ENCODE measurements at places on chromosomes 2 and 18. TPM values are rescaled to one million over a fixed set of nuclear protein-coding genes. Genes with fewer than 3 reads are reported as not detected.

- peak overlapping the region; percentile 74 for H3K27ac ChIP-seq
- no peaks in the 10 kb centered on the region for H3K27me3 ChIP-seq
- no peak overlapping the region for H3K4me3 ChIP-seq
- no peak for DNase-seq
These were observed 167.4 kb downstream of the SPAG16 start for GRCh38 chr2:213451542-213452239.

GRCh38 chr18:63905361-63905760, 2.4 kb upstream of the SERPINB10 start:
- no peaks in the 10 kb centered on the region for H3K4me1 ChIP-seq
- H3K36me3 ChIP-seq = no peaks in the 10 kb centered on the region
- no peak overlapping the region for H3K4me3 ChIP-seq
- DNase-seq = no peak
- no peaks in the 10 kb centered on the region for H3K27me3 ChIP-seq

- H3K36me3 ChIP-seq = no peaks in the 10 kb centered on the region
- DNase-seq = peak; percentile 36
- peak overlapping the region; percentile 71 for H3K4me3 ChIP-seq
- no peak overlapping the region for H3K27ac ChIP-seq
These were observed 1.1 kb upstream of the SATB2 start for GRCh38 chr2:199458806-199459285.

DNA sequence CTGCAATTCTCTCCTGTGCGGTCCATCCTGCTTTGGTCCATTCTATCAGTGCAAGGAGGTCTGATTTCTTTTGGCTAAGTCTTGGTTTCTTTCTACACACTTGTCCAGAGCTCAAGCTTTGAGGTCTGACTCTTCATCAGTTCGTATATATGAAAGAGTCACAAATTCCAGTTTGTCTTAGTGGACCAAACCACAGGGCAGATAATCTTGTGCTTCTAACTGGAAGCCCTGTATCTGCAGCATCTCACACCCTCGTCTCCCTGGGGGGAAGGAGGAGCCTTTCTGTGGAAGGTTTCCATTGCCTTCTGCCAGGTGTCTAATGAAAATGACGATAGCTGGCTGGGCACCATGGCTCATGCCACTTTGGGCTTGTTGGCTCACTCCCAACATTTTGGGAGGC, 148.5 kb downstream of the SPP2 start:
- DNase-seq = peak; percentile 12
- no peaks in the 10 kb centered on the region for H3K36me3 ChIP-seq
- no peaks in the 10 kb centered on the region for H3K4me1 ChIP-seq
- no peak overlapping the region for H3K4me3 ChIP-seq
- H3K27ac ChIP-seq = no peak overlapping the region

- DNase-seq = no peak
- H3K4me3 ChIP-seq = no peak overlapping the region
- H3K27me3 ChIP-seq = no peaks in the 10 kb centered on the region
- H3K36me3 ChIP-seq = no peaks in the 10 kb centered on the region
- no peak overlapping the region for H3K27ac ChIP-seq
These were observed 345.7 kb downstream of the DYSF start for GRCh38 chr2:71799013-71799575.

DNA sequence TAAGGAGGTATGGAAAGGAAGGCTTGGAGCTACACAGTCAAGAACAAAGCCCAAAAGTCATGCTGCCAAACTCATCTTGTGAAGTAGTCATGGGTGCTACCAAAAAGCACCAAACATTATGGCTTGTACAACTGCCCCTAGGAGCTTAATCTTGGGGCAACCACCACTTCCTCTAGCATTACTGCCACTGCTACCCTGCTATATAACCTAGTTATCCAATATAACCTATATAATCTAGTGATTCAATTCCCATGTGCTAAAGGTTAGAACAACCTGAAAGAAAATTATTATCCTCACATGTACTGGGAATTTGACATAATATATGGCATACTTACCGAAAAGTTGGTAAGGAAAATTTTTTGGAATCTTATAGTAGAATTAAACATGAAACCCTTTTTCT, 102.6 kb upstream of the RBBP8 start:
- H3K36me3 ChIP-seq = no peaks in the 10 kb centered on the region
- no peak overlapping the region for H3K4me3 ChIP-seq
- H3K4me1 ChIP-seq = no peaks in the 10 kb centered on the region
- no peak for DNase-seq
- H3K27me3 ChIP-seq = no peaks in the 10 kb centered on the region

DNA sequence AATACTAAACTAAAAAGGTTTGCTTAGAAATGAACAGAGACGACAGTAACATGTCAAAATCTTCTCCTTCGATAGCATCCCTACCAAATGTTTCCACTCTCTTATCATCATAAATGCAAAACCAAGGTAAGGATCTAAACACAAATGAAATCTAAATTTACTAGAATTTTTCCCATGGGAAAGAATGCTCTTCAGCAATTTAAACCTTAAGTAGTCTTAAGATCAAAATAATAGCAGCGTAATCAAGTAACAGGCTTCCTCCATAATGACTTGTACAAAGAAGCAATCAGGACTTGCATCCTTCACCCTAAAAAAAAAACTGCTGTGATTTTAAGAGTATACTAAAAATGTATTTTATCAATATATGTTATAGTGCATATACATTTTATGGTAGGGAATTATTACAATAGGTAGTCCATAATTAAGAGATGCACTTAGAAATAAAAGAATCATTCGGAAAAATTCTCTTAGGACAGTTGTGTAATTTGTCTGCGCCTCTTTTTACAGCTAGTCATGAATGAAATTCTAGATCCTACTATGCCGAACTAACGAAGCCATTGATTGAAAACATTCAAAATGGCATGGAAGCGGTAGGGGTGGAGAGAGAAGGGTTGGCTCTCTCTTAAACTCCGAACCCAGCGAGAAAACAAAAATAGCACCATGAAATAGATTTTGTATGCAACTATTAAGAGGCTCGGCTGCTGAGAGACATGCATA, 1.3 kb downstream of the PGAP1 start:
- peak; percentile 15 for DNase-seq
- H3K4me3 ChIP-seq = peak overlapping the region; percentile 93
- H3K27ac ChIP-seq = peak overlapping the region; percentile 85
- peaks cover 17% of the 10 kb centered on the region for H3K4me1 ChIP-seq
- no peaks in the 10 kb centered on the region for H3K36me3 ChIP-seq

DNA sequence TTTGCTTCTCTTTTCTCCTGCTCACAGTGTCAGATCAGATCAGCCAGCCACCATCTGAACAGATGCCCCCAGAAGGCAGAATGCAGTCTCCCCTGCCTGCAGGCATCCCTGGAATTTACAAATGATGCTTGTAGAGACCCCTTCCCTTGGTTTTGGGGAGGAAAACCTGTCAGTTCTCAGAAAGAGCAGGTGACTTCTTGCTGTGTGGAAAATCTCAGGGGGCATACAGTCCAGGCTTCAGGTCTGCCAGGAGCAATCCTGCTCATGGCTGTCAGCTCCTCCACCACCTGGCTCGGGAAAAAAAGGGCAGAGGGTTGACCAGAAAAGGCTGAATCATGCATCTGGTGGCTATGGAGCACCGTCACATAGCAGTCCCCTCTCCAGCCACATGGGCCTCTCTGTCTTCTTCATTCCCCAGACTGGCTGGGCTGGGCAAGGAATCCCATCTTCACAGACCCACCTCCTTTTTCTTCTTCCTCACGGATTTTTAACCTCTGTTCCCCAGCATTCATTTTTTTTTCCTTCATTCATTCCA, 107.0 kb downstream of the KCNF1 start:
- DNase-seq = no peak
- H3K36me3 ChIP-seq = no peaks in the 10 kb centered on the region
- no peak overlapping the region for H3K27ac ChIP-seq
- H3K4me3 ChIP-seq = no peak overlapping the region
- peaks cover 3% of the 10 kb centered on the region for H3K4me1 ChIP-seq

GRCh38 chr18:63054901-63055584, 264.5 kb downstream of the BCL2 start:
- H3K27ac ChIP-seq = no peak overlapping the region
- no peaks in the 10 kb centered on the region for H3K36me3 ChIP-seq
- no peak overlapping the region for H3K4me3 ChIP-seq
- H3K27me3 ChIP-seq = no peaks in the 10 kb centered on the region
- peaks cover 7% of the 10 kb centered on the region for H3K4me1 ChIP-seq
- DNase-seq = no peak

GRCh38 chr2:128276878-128277675, 41.6 kb downstream of the HS6ST1 start:
- no peaks in the 10 kb centered on the region for H3K4me1 ChIP-seq
- DNase-seq = no peak
- no peak overlapping the region for H3K4me3 ChIP-seq
- no peaks in the 10 kb centered on the region for H3K27me3 ChIP-seq

DNA sequence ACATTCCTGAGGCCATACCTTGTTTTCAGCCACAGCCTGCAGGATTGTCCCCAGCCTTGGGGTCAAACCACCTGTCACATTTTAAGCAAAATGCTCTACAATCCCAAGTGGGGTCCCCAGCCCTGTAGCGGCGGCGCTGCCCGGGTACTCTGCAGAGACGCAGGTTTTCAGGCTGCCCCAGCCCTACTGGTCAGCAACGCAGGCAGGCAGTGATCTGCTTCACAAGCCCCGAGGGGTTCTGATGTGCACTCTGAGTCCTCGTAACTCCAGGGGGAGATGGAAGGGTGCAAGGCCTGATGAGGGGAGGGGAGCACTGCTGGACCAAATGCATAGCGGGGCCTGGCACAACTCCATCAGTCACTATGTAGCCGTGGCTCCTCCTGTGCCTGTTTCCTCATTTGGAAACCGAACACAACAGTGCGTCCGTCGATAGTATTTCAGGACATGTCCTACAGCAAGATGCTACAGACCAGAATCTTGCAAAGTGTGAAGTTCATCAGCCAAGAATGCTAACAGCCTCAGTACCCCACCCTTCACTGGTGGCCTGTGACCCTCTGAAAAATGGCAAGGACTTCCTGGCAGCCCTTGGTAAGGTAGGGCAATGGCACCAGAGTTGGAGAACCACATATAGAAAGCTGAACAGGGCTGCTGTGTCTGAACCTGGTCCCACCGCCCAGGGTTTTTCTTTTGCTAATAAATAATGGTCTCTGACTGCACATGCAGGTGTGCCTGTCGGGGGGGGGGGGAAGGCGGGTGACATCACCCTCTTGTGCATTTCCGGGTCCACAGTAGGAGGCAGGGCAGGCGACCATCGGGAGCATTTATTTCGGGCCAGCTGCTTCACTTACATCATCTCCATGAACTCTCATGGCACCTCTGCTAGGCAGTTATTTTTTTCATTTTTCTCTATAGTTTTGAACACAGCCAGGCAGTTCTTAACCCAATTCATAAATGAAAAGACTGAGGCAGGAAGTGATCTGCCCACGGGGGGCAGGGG, 50.6 kb upstream of the TFCP2L1 start:
- no peaks in the 10 kb centered on the region for H3K27me3 ChIP-seq
- no peak overlapping the region for H3K4me3 ChIP-seq
- H3K27ac ChIP-seq = no peak overlapping the region

- no peak overlapping the region for H3K27ac ChIP-seq
- no peak overlapping the region for H3K4me3 ChIP-seq
- H3K36me3 ChIP-seq = no peaks in the 10 kb centered on the region
- no peaks in the 10 kb centered on the region for H3K27me3 ChIP-seq
- H3K4me1 ChIP-seq = no peaks in the 10 kb centered on the region
These were observed 13.0 kb downstream of the XDH start for GRCh38 chr2:31401580-31401979.

DNA sequence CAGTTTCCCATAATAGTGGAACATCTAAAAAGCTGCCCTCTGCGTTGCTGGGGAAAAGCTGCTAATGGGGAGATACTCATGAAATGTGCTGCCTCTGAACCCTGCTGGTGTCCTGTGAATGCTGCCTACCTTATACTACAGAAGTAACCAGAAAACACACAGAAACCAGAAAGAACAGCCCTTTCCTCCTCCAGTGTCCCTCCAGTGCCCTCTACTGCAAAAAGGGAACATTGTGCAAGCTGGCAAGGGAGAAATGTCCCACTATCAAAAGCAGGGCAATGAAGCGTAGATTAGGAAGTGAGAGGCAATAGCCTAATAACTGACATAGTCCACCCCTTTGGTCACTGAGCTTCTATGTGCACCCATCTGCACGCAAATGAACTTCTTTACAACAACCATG, 162.7 kb upstream of the ETAA1 start:
- no peak overlapping the region for H3K27ac ChIP-seq
- no peaks in the 10 kb centered on the region for H3K36me3 ChIP-seq
- H3K27me3 ChIP-seq = no peaks in the 10 kb centered on the region
- DNase-seq = peak; percentile 19

GRCh38 chr2:65896446-65896845, 464.0 kb upstream of the SPRED2 start:
- H3K27me3 ChIP-seq = no peaks in the 10 kb centered on the region
- H3K4me1 ChIP-seq = no peaks in the 10 kb centered on the region
- no peak overlapping the region for H3K27ac ChIP-seq
- DNase-seq = no peak
- no peak overlapping the region for H3K4me3 ChIP-seq

- H3K27ac ChIP-seq = no peak overlapping the region
- H3K36me3 ChIP-seq = no peaks in the 10 kb centered on the region
- no peak for DNase-seq
- H3K4me3 ChIP-seq = no peak overlapping the region
- peaks cover 3% of the 10 kb centered on the region for H3K27me3 ChIP-seq
These were observed 118.8 kb downstream of the RTN4 start for GRCh38 chr2:54931473-54931872.

Gene SOX11
- 40.7 TPM for total RNA-seq

Gene TUBB6
- total RNA-seq = 212 TPM

Gene KIF5C
- total RNA-seq = 3.0 TPM

Gene CXCR1
- total RNA-seq = not detected

Gene IL1R2
- not detected for total RNA-seq

Gene KCNG2
- not detected for total RNA-seq
